ENCODE measurements at places on chromosomes 6 and 20.

DNA sequence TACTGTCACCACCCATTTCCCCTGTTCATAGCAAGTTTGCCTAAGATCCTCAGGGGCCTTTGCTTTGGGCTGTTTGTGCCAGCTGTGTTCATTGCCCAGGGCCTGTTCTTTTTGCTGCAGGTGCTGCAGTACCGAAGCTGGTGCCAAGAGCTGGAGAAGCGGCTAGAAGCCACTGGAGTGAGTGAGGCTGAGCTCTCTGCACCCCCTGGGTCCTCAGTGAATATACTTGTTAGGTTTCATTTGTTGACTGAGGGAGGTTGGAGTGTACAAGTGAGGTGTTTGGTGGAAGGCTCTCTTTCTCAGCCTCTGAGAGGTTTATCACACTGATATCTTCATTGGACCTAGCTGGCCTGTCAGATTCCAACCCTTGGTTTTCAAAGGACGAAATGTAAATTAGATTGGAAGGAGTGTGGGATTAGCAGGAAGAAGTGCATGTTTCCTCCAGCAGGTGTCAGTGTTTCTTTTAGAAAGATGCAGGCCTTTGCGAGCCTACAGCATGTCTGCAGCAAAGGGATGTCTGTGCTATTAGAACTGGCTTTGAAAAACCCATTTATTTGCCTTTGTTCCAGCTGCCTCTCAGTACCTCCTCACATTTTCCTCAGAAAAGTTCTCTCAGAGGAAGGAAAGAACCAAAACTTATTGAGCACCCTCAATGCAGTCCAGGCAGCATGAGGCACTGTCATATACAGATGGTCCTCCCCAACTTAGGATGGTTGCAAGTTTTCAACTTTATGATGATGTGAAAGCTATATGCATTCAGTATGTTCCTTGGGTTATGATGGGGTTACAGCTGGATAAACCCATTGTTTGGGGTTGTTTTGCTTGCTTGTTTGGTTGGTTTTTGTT, 8.3 kb downstream of the CEP250 start:
- DNase-seq = peak; percentile 60

- DNase-seq = peak; percentile 16
Measured at GRCh38 chr6:53273370-53273769, 75.4 kb downstream of the ELOVL5 start.

DNA sequence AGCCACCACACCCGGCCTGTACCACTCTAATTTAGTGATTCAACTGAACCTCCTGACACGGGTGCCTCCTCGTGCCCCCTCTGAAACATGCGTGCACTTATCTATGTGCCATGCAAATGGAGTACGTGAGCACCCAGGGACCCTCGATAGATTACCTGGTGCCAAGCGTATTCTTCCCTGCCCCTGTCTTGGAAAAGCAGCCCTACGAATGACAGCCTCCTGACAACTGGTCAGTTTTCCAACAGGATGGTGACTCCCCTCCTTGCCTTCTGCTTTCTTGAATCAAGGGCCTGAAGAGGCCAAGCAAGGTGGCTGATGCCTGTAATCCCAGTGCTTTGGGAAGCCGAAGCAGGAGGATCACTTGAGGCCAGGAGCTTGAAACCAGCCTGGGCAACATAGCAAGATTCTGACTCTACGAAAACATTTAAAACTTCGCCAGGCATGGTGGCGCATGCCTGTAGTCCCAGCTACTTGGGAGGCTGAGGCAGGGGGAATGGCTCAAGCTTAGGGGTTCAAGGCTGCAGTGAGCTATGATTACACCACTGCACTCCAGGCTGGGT, 25.4 kb upstream of the SYNJ2 start:
- no peak for DNase-seq

GRCh38 chr6:27894839-27895762, 17.1 kb downstream of the OR2B2 start:
- DNase-seq = no peak

- DNase-seq = no peak
Measured at GRCh38 chr20:39943336-39943735, 745.7 kb downstream of the MAFB start.

GRCh38 chr20:41631826-41632225, 13.6 kb upstream of the CHD6 start:
- no peak for DNase-seq

DNA sequence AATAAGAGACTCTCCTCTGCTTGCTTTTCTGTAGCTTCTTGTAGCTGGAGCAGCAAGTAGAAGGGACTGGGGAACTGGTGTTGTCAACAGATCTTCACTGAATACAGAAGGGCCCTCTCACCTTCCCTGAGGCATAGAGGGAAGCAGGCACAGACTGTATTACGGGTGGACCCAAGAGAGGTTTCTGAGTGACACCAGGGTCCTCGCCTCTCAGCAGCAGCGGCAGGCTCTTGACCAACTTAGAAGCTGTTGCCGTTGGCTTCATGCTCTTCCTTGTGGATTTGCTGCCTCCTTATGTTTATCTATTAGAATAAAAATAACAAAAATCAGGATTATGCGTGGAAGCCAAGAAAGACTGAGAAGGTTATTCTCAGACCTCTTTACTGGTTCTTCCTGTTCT, 31.7 kb downstream of the GFRA4 start:
- DNase-seq = no peak

- DNase-seq = no peak
Measured at GRCh38 chr20:41478026-41478425, 111.4 kb upstream of the EMILIN3 start.

DNA sequence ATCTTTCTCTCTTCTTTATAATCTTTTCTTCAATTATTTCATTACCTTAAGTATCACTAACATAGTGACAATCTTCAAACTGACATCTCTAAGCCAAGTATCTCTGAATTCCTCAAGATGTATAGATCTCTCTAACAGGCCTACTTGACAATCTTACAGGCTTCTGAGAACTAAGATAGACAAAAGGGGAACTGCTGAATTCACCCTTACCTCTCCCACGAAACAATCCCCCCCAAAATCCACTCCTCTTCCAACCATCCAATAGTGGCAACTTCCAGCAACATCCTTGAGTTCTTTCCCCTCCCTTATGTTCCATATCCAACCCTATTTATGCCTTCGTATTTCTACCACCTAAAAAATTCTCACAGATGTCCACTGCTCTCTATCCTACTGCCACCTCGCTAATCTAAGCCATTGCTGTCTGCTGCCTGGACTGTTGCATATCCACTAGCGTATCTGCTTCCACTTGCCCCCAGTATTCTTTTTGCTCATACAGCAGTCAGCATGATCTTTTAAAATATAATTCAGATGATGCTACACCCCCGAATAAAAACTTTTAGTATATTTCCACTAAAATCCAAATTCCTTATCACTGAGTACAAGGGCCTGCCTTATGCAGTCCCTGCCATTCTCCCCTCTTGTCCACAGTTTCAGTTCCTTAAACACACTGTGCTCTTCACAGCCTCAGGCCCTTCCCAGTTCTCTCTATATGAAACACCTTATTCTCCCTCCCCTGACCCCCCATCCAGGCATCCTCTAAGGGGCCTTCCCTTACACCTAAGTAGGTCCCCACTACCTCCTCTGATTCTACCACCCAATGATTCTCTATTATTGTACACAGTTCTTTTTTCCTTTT, 8.0 kb downstream of the REPS1 start:
- DNase-seq = no peak

GRCh38 chr20:41547221-41547620, 71.0 kb downstream of the CHD6 start:
- no peak for DNase-seq

DNA sequence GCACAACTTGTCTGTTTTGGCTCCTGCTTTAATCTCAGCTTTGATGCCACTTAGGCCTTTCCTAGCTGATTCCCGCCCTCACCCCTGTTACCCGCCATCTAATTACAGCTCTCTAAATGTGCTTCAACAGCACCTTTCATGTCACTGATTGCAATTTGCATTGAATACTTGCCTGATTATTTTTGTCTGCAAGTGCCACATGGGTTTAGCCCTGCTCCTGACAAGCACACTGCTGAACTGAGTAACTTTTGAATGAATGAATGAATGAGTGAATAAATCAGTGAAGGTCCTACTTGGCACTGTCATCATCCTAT, 591 bp upstream of the DCBLD1 start:
- DNase-seq = no peak

DNA sequence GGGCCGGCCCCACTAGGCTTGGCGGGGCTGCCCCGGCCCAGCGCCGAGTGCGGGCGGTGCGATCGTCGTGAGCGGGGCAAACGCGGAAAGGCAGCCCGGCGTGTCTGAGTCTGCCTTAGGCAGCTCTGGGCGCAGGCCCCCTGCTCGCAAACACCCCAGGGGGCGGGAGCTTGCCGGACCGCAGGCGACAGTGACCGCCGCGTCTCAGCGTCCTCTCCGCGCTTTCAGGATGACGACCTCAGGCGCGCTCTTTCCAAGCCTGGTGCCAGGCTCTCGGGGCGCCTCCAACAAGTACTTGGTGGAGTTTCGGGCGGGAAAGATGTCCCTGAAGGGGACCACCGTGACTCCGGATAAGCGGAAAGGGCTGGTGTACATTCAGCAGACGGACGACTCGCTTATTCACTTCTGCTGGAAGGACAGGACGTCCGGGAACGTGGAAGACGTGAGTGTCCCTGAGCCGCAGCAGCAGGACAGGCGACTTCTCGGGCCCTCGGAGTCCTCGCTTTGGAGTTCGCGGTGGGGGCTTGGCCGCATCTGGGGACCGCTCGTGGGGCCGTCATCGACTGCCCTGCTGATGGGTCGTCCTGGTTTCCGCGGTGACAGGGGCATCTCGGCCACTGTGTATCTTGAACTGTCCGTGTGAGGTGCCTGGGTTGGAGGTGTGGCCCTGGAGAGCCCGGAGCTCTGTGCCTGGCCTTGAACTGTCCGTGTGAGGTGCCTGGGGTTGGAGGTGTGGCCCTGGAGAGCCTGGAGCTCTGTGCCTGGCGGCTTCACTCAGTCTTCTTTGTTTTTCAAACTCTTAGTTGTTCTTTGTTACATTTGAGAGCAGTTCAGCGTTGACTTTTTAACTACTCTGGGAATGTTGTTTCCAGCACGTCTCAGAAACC, 786 bp downstream of the ADRM1 start:
- no peak for DNase-seq

GRCh38 chr6:7672066-7673062, 53.5 kb upstream of the BMP6 start:
- no peak for DNase-seq

DNA sequence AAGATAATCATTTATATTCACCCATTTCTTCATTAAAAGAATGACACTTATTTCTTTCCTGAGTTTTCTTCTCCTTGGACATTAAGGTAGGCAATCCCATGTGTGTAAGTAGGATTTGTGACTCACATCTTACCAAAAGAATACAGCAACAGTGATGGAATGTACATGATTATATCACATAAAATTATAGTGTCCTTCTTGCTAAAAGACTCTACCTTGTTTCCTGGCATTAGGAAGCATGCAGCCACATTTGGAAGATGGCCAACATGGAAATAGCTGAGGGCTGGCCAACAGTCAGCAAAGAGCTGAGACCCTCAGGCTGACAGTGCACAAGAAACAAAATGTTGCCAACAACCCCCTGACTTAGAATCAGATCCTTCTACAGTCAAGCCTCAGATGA, 327.9 kb upstream of the MARCKS start:
- DNase-seq = no peak

DNA sequence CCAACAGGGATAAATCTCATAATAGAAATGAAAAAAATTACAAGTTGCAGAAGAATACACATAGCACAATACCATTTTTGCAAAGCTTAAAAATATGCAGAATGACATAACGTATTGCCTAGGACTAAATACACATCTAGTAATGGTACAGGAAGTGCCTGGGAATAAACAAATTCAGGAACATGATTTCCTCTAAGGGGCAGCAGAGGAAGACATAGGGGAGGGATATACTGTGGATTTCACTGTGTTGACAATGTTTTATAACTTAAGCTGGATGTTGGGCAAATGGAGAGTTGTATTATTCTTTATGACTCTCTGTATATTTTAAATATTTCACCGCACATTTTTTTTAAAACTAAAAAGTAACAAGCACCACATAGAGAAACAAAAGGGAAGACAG, 5.6 kb upstream of the GLO1 start:
- DNase-seq = no peak

GRCh38 chr6:12200015-12200564, 90.1 kb upstream of the EDN1 start:
- DNase-seq = no peak

DNA sequence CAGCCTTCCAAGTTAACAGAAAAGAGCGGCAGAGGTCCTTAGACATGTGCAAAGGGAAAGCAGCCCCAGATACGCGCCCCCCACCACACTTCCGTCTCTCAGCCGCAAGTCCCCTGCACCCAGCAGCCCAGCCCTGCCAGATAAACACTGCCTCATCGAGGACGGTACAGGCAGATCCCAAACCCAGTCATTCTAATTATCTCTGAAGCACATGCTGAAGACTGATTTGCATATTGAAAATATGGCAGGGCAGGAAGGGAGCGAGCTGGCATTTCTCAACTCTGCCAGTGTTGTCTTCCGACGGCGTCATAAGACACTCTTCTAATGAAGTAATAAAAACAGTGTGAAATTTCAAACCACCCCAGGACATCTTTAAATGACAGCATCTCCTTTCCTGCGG, 122.8 kb upstream of the CDH4 start:
- DNase-seq = no peak

DNA sequence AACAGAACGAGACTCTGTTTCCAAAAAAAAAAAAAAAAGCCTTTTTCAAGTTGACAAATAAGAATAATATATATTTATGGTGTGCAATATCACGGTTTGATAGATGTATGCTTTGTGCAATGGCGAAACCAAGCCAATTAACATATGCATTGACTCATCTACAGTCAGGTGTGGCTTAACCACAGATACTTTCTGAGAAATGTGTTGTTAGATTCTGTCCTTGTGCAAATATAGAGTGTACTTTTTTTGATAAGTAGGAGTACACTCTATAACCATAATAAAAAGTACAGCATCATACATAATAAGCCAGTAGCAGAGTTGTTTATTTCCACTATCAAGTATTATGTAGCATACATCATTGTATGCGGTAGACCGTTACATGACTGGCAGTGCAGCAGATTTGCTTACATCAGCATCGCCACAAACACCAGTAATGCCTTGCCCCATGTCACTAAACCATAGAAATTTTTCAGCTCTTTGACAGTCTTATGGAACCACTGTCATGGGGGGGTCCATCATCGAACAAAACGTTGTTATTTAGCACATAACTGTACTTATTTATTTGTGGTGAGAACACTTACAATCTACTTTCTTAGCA, 59.2 kb downstream of the TMEM170B start:
- no peak for DNase-seq

- DNase-seq = no peak
Measured at GRCh38 chr6:31386099-31386498, 17.3 kb upstream of the MICA start.

- DNase-seq = no peak
Measured at GRCh38 chr6:138235205-138235604, 16.9 kb upstream of the PBOV1 start.

- DNase-seq = no peak
Measured at GRCh38 chr6:15460110-15460727, 202.6 kb downstream of the DTNBP1 start.
